Spinal cord (tissue), 10 donors: ENCODE measurements at places on chromosomes 4 and X. TPM values are rescaled to one million over a fixed set of nuclear protein-coding genes. Genes with fewer than 3 reads are reported as not detected.
A peak's percentile ranks its signal among the peaks of the same experiment; 100 is the strongest.

GCNA gene
- 3.1 TPM for total RNA-seq

GRCh38 chrX:22664826-22665225 lies 334.9 kb upstream of the DDX53 start:
- H3K27me3 ChIP-seq: no peaks in the 10 kb centered on the region
- DNase-seq: no peak
- H3K27ac ChIP-seq: no peak overlapping the region
- H3K4me1 ChIP-seq: no peaks in the 10 kb centered on the region
- H3K36me3 ChIP-seq: no peaks in the 10 kb centered on the region

STPG2 gene
- 2.7 TPM for total RNA-seq

GRCh38 chrX:136546371-136546781 lies 14.4 kb downstream of the VGLL1 start:
- H3K36me3 ChIP-seq: no peaks in the 10 kb centered on the region
- H3K4me3 ChIP-seq: no peak overlapping the region
- H3K27ac ChIP-seq: no peak overlapping the region
- H3K4me1 ChIP-seq: no peaks in the 10 kb centered on the region

SSX1 gene
- not detected for total RNA-seq

- no peaks in the 10 kb centered on the region for H3K4me1 ChIP-seq
- no peaks in the 10 kb centered on the region for H3K36me3 ChIP-seq
- H3K27me3 ChIP-seq: no peaks in the 10 kb centered on the region
Measured at GRCh38 chr4:80129785-80130184, 56.8 kb upstream of the ANTXR2 start.

RTL9 gene
- total RNA-seq: 1.2 TPM

- no peak overlapping the region for H3K27ac ChIP-seq
- H3K4me3 ChIP-seq: no peak overlapping the region
- no peaks in the 10 kb centered on the region for H3K4me1 ChIP-seq
Measured at GRCh38 chrX:15834827-15835595, 19.6 kb downstream of the AP1S2 start.

DNA sequence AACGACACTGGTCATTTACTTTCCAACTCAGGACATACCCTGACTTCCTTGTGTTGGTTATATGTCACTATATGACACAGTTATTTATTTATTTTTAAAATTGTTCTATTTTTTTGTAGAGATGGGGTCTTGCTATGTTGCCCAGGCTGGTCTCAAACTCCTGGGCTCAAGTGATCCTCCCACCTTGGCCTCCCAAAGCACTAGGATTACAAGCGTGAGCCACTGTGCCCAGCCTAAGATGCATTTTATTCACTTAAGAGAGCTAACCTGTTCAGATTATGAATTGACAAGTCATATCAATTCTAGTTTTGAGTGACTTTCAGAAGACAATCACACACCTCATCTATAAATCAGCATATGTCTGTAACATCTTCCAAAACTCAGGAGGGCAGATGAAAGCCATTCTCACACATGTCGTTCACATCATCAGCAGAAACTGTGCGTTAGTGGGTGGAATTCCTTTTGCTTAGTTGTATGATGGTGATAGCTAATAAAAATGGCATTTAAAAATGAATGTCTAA lies 9.4 kb upstream of the RHOH start:
- no peak overlapping the region for H3K4me3 ChIP-seq
- H3K27me3 ChIP-seq: no peaks in the 10 kb centered on the region
- peaks cover under 1% of the 10 kb centered on the region for H3K4me1 ChIP-seq

MGAT4D gene
- 0.10 TPM for total RNA-seq

RHOXF2 gene
- total RNA-seq: not detected

GRCh38 chr4:77358315-77358928 lies 201.4 kb downstream of the CCNG2 start:
- no peak overlapping the region for H3K4me3 ChIP-seq
- H3K27ac ChIP-seq: no peak overlapping the region
- no peaks in the 10 kb centered on the region for H3K4me1 ChIP-seq
- no peaks in the 10 kb centered on the region for H3K27me3 ChIP-seq

DNA sequence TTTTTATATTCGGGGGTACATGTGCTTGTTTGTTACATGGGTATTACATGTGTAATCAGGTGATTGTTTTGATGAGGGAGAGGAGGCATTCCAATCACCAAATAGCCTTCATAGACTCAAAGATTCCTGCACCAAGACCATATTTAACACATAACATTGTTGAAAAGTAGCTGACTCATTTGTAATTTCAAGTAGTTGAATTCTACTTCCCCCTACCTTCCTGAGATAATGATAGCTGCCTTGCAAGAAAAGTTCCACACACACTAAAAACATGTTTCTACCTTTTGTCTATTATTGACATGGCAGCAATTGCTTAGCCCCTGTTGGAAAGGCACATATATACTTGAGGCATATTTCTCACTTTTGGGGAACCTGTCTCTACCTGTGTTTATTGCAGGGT lies 16.1 kb downstream of the PGAM4 start:
- no peak overlapping the region for H3K27ac ChIP-seq
- no peaks in the 10 kb centered on the region for H3K4me1 ChIP-seq
- no peak for DNase-seq
- no peaks in the 10 kb centered on the region for H3K27me3 ChIP-seq
- H3K36me3 ChIP-seq: no peaks in the 10 kb centered on the region
- H3K4me3 ChIP-seq: no peak overlapping the region

GRCh38 chrX:75155827-75156525 lies at the start of gene ABCB7:
ABCB7 (minus strand) TSS chrX:75156283; CDS start chrX:75156272, 11 bp downstream.
- H3K36me3 ChIP-seq: no peaks in the 10 kb centered on the region
- peak within 1 kb of the TSS; percentile 68 for H3K27ac ChIP-seq
- peak within 1 kb of the TSS; percentile 58 for H3K4me3 ChIP-seq
- no peaks in the 10 kb centered on the region for H3K27me3 ChIP-seq
- H3K4me1 ChIP-seq: no peaks in the 10 kb centered on the region

CCDC110 gene
- 2.0 TPM for total RNA-seq
